ENCODE measurements at places on chromosomes 6 and 20.

GRCh38 chr6:43746613-43747102 lies 23.4 kb upstream of the VEGFA start:
- no peak overlapping the region for H3K27ac ChIP-seq
- no peak for DNase-seq
- no peaks in the 10 kb centered on the region for H3K27me3 ChIP-seq
- no peaks in the 10 kb centered on the region for H3K36me3 ChIP-seq
- no peak overlapping the region for H3K4me3 ChIP-seq

GRCh38 chr6:12115492-12115891 lies 103.4 kb downstream of the HIVEP1 start:
- H3K4me1 ChIP-seq, result no peaks in the 10 kb centered on the region
- no peak overlapping the region for H3K4me3 ChIP-seq

GRCh38 chr6:138258991-138259390 lies 40.7 kb upstream of the PBOV1 start:
- H3K4me3 ChIP-seq, result no peak overlapping the region
- no peaks in the 10 kb centered on the region for H3K36me3 ChIP-seq
- no peaks in the 10 kb centered on the region for H3K27me3 ChIP-seq
- DNase-seq, result no peak
- no peak overlapping the region for H3K27ac ChIP-seq
- H3K4me1 ChIP-seq, result no peaks in the 10 kb centered on the region

DNA sequence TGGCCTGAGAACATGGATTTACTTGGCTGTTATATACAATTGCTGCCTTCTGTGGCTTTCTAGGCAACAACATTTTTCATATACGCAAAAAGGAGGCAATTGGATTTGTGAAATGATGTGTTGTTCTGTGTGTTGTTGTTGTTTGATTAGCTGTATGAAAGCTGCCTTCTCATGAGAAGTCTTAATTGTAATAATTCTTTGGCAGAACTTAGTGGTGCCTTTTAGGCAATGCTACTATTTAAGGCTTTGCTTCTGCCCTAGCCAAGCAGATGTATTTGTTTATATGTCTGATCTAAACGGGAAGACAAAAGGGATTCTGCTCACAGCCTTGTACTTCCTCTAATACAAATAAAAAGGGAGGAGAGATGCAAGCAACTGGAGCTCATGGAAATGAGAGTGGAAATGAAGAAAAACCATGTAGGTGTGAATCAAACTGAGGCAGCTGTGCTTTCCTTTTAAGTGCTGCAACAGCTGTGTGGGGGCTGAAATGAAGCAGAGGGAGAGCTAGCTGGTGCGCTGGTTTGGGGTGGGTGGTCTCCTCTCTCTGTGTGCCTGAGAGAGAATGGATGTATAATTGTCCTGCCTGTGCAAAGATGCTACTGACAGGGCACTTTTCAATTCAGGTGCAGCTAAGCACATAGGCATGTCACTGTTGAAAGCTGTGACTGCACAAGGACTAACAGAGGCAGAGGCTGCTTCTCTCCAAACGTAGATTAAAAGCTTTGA lies 386.9 kb upstream of the MAN1A1 start:
- H3K27me3 ChIP-seq, result no peaks in the 10 kb centered on the region
- H3K27ac ChIP-seq, result no peak overlapping the region
- no peaks in the 10 kb centered on the region for H3K36me3 ChIP-seq
- no peak for DNase-seq
- no peak overlapping the region for H3K4me3 ChIP-seq

DNA sequence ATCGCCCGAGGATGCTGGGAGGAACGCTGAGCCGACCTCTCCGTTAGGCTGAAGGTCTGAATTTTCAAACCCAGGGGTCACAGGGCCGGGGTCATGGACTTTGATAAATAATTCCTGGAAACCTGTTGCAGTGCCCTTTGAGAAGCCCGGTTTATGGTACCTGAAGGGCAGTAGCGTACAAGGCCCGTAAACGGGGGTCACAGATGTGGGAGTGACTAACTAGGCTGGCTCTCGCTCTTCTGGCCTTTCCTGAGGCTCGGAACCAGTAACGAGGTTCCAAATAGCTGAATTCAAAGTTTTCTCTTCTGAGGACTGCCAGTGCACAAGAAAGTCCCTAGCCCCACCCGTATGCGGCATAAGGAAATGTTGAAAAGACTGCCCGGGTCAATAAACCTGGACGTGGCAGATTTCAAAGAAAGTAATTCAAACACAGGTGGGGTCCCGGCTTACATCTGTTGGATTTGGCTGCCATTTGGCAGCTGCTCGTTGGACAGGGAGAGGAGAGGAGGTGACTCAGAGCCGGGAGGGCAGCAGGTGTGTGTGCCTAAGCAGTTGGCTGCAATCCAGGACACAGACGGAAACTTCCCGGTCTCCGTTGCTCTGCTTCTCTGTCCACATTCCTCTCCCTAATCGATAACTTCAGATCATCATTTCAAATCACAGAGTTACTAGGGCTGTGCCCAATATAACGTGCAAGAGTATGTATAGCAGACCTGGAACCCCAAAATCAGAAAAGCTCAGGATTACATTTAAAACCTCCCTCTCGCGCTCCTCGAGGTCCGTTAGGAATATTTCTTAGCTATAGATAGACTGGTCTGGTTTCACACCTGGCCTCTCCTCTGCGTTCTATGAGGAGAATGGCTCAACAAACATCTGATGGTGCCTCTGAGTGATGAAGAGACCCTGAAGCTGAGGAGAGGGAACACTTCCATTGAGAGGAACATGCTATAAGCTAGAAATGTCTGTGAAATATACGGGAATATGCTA lies 765 bp upstream of the GMDS start:
- H3K4me3 ChIP-seq, result peak overlapping the region; percentile 76
- H3K27me3 ChIP-seq, result no peaks in the 10 kb centered on the region
- peak overlapping the region; percentile 88 for H3K27ac ChIP-seq
- no peak for DNase-seq
- peaks cover 3% of the 10 kb centered on the region for H3K4me1 ChIP-seq

GRCh38 chr6:161919691-161920090 lies 645.8 kb upstream of the AGPAT4 start:
- no peaks in the 10 kb centered on the region for H3K27me3 ChIP-seq
- no peaks in the 10 kb centered on the region for H3K4me1 ChIP-seq
- DNase-seq, result no peak
- H3K4me3 ChIP-seq, result no peak overlapping the region
- no peaks in the 10 kb centered on the region for H3K36me3 ChIP-seq

DNA sequence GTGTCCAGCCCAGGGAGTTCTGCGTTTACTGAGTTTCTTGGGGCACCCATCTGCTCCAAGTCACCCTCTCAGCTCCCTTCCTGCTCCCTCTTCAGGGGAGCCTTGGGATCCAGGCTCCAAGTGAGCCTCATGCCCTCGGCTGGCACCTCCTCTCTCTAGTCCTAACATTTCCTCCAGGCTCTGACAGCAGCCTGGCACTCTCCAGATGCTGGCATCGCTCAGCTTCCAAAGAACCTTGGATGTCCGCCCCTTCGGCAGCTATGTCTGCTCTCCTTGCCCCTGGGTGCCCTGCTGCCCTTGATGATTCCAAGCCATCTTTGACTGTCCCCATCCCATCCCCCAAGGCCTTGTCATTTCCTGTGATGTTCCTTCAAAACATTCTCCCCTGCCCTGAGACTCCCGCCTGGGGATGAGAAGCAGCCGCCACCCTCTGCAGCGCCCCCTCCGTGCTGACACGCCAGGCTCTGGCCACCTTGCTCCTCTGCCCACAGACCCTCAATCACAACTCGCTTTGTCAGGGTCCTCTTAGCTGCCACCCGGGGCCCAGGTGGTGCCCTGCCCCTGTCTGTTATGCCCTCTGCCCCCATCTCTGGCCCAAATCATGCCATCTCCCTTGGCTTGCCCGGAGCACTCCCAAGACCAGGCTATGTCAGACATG lies 6.6 kb upstream of the GFRA4 start:
- no peaks in the 10 kb centered on the region for H3K4me1 ChIP-seq
- DNase-seq, result no peak
- no peak overlapping the region for H3K4me3 ChIP-seq

DNA sequence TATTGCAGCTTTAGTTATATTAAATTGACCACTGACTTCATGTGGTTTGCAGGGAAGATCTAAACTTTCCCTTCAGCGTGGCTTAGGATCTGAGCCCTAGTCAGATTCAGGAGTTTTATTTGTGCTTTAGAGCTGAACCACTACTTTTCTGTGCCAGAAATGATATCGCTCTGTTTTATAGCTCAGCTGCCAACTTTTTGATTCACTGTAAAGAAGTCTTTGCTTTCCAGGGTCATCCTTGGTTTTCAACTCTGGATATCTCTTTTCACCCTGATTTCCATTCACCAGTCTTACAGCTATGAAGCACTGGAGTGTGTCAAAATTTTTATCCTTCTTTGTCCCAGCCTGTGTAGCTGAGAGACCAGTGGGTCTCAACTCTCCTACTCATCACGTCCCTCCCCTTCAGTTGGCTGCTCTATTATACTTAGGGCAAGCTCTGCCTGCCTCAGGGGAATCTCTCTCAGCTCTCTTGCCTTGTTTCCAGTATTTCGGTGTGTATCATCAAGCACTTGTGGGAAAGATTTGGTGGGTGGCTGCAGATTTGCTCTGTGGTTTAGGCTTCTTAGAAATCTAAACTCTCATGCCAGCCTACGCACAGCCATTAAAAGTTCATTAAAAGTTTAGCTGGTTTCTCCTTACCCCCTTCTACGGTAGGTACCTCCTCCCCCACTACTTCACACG lies 425.5 kb downstream of the TENT5A start:
- no peaks in the 10 kb centered on the region for H3K36me3 ChIP-seq
- H3K4me1 ChIP-seq, result no peaks in the 10 kb centered on the region
- DNase-seq, result no peak
- no peak overlapping the region for H3K27ac ChIP-seq

GRCh38 chr20:46070215-46070900 lies 19.4 kb downstream of the NCOA5 start:
- no peak overlapping the region for H3K27ac ChIP-seq
- peaks cover 39% of the 10 kb centered on the region for H3K36me3 ChIP-seq
- no peak for DNase-seq
- no peaks in the 10 kb centered on the region for H3K27me3 ChIP-seq
- H3K4me3 ChIP-seq, result no peak overlapping the region

- no peak for DNase-seq
- no peak overlapping the region for H3K4me3 ChIP-seq
- peaks cover 3% of the 10 kb centered on the region for H3K36me3 ChIP-seq
These were observed 155.5 kb upstream of the SIM1 start for GRCh38 chr6:100620085-100620840.

- peaks cover 19% of the 10 kb centered on the region for H3K4me1 ChIP-seq
- no peak overlapping the region for H3K4me3 ChIP-seq
- no peak overlapping the region for H3K27ac ChIP-seq
- DNase-seq, result no peak
- H3K27me3 ChIP-seq, result no peaks in the 10 kb centered on the region
These were observed 122.3 kb downstream of the ANKS1A start for GRCh38 chr6:35011096-35012041.

DNA sequence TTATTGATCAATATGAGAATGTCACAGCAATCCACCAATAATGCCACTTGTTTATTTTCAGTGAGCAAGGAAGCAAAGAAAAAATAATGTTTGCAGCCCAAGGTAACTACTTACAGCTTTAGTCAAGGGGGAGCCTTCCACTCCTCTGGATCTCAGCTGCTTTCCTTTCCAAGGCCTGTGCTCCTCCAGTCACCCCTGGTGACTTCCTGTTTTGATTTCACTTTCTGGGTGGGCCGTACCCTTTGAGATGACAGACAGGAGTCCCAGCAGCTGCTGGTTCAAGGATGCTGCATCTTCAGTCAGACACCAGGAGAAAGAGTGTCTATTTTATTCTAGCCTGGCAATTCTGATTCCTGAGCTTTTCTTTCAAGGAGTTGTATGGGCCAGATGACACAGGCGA lies 5.6 kb upstream of the VNN2 start:
- H3K27ac ChIP-seq, result no peak overlapping the region
- DNase-seq, result no peak
- H3K36me3 ChIP-seq, result no peaks in the 10 kb centered on the region
- no peaks in the 10 kb centered on the region for H3K27me3 ChIP-seq
- H3K4me3 ChIP-seq, result no peak overlapping the region
- peaks cover 33% of the 10 kb centered on the region for H3K4me1 ChIP-seq

GRCh38 chr6:30006170-30007131 lies 54.6 kb upstream of the POLR1H start:
- H3K27me3 ChIP-seq, result no peaks in the 10 kb centered on the region
- peak; percentile 9 for DNase-seq

DNA sequence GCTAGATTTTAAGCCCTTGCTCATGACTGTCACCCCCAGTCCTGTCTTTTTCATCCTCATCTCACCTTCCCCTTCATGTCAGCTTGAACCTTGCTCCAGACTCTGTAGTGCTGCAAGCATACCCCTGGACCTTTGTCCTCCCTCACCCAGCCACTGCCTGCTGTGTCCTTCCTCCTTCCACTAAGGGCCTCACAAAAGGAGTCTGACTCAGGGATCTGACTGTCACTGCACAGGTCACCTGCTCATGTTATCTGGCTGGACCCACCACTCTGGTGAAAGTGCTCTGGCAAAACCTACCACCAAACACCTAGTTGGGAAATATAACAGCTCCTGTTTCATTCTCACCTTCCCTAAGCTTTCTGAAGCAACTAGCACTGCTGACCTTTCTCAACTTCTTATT lies 151.4 kb downstream of the INSM1 start:
- H3K4me1 ChIP-seq, result no peaks in the 10 kb centered on the region
- no peak overlapping the region for H3K27ac ChIP-seq
- DNase-seq, result no peak
- no peak overlapping the region for H3K4me3 ChIP-seq
- peaks cover 14% of the 10 kb centered on the region for H3K36me3 ChIP-seq
- no peaks in the 10 kb centered on the region for H3K27me3 ChIP-seq

DNA sequence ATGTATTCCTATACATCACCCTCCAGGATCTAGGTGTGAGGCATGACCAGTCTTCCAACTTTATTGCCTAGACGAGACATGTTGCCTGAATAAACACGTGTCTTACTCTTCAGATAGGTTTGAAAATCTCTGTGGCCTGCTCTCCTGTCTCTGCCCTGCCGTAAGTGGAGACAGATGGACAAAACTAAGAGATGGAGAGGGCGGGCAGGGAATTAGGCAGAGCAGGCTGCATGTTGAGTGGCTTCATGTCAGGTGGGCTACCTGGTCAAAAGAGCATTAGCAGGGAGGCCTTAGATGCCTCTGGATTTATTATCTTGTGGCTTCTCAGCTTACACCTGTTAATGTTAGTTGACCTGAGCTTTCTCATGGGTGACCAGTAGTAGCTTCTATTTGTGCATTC lies 59.0 kb upstream of the TULP4 start:
- H3K4me3 ChIP-seq, result no peak overlapping the region
- no peak for DNase-seq
- no peaks in the 10 kb centered on the region for H3K4me1 ChIP-seq
- H3K27me3 ChIP-seq, result no peaks in the 10 kb centered on the region
